ENCODE measurements at places on chromosomes 5 and 9.
A peak's percentile ranks its signal among the peaks of the same experiment; 100 is the strongest.

DNA sequence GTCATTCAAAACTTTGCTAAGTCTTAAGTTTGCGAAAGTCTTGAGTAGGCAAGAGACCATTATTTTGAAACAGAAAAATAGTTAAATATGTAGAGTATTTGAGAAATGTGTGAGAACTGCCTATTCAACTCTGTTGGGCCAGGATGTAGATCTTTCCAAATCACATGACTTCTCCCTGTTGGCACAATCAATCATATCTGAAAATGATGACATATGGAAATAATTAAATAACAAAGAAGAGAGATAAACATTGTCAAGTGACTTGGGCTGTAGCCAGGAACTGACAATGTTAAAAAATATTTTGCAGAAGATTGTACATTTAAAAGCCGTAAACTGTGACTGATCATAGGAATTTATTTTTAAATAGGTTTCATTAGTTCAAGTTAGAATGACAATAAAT is 104.6 kb upstream of the IL6ST start:
- no peak for DNase-seq

- no peak for DNase-seq
These were observed 994 bp downstream of the IRGM start for GRCh38 chr5:150847334-150847695.

DNA sequence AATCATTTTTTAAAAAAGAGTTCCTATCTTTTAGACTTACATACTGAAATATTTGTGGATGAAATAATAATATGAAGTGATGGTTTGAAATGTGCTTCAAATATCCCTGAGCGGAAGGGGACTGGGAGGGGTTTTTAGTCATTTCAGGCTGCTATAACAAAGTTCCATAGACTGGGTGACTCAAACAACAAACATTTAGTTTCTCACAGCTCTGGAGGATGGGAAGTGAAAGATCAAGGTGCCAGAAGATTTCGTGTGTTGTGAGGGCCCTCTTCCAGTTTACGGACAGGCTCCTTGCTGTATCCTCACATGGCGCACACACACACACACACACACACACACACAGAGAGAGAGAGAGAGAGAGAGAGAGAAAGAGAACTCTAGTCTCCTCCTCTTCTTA is 27.1 kb upstream of the TEX10 start:
- DNase-seq, result no peak

- DNase-seq, result peak; percentile 27
These were observed 155.8 kb upstream of the SMIM23 start for GRCh38 chr5:171629628-171630349.

DNA sequence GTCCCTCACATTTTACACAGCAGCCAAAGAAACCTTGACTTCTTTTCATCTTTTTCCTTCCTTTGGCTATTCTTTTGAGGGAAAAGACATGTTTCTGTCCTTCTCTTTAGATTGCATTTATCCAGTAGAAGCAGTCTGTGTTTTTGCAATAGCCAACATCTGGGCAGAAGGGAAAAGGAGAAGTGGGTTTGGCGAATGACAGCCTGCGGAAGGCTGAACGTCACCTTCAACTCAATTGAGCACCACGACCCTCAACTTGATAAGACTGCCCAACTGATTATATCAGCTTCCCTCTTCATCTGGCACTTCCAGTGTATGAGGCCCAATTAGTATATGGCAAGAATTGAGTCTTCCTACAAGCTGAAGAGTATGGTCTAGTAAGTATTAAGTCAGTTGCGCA is 1997.6 kb upstream of the WWC1 start:
- DNase-seq, result no peak

GRCh38 chr5:23332650-23333251 is 174.7 kb upstream of the PRDM9 start:
- no peak for DNase-seq

GRCh38 chr5:19314840-19315239 is 673.2 kb downstream of the CDH18 start:
- DNase-seq, result no peak

- DNase-seq, result peak; percentile 8
These were observed 998.8 kb downstream of the MAT2B start for GRCh38 chr5:164504141-164504772.

GRCh38 chr5:65702036-65702435 is 19.9 kb downstream of the SGTB start:
- no peak for DNase-seq

DNA sequence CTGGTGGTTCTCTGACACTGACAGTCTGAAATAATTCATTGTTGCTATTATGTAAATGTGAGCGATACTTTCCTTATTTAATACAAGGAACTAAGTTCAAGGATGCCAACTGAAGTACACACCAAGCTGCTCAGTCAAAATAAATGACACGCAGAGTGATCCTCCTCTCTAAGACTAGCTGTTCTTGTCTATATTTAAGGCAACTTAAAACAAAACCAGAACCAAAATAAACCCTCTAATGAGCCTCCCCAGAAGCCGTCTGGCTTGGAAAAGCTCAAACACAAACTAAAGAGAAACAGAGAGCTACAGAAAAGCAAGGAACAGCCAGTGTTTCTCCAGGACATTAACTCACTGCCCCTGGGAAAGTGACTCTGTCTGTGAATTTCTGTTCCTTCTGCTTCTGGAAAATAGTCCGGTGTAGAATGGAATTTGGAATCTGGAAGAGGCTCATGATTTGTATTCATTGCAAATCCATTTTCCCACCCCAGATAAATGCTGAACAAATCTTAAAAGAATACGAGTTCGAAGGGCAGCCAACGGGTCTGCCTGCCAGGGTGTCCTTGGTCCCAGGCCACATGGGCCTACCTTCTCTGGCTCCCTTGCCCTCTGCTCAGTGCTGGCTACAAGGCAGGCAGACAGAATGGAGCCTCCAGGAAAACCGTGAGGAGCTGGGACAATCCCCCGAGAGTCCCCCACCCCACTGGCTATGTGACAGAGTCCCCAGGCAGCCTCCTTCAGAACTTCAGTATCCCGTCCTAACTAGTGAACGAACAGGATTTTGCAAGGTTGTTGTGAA is 14.8 kb downstream of the GGTA1 start:
- no peak for DNase-seq

Measured in stimulated activated naive CD8-positive, alpha-beta T cell treated with anti-CD3 and anti-CD28 coated beads, Interleukin-15, Interleukin-2, amounts not matched to agents 100 U/mL and 50 U/mL, for 24 hours (primary cell).